ENCODE measurements at places on chromosomes 5 and 9.

GRCh38 chr9:136717399-136717798, 5.0 kb downstream of the DIPK1B start:
- no peak for DNase-seq

DNA sequence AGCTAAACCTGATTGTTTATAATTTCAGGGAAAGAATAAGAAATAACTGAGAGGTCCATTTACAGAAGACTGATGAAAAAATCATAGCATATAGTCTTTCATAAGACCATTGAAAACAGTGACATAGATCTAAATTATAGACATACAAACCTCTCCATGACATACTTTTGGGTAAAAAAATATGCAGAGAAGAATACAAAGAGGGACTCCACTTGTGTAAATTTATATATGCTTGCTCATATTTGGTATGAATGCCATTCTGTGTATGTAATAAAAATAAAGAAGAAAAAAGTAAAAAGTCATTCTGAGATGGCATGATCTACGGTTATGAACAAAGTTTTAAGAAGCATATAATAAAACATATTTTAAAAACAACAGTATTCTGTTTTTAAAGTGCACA, 310.7 kb downstream of the ASTN2 start:
- DNase-seq, result no peak

- DNase-seq, result no peak
These were observed 605.4 kb downstream of the TLE1 start for GRCh38 chr9:81083854-81084512.

DNA sequence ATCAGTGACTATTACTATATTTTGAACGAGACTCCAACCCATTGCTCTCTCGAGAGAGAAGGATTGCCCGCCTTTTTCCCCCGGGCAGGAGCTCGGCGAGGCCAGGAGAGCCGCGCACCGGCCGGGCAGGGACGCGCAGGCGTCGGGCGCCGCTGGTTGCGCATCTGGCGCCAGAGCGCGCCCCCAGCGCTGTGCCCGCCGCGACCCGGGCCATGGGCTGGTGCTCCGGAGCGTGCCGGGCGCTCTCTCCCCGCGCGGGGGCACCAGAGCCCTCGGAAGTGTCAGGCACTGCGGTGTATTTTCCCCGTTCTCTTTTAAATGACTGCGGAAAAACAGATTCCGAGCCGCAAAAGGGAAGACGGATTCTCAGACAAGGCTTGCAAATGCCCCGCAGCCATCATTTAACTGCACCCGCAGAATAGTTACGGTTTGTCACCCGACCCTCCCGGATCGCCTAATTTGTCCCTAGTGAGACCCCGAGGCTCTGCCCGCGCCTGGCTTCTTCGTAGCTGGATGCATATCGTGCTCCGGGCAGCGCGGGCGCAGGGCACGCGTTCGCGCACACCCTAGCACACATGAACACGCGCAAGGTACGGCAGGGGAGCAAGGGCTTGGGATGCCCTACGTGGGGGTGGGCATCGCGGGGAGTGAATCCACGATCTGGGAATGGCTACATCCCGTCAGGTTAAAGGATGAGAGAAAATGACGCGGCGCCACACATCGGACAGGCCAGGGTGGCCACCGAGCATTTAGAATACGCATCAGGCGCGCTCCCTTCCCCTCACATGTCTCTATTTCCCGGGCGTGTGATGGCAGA, 1.1 kb upstream of the NTRK2 start:
- DNase-seq, result no peak

GRCh38 chr5:108743319-108743718, 4.4 kb upstream of the FER start:
- no peak for DNase-seq

GRCh38 chr5:78588507-78588906, 60.1 kb downstream of the LHFPL2 start:
- peak; percentile 92 for DNase-seq

DNA sequence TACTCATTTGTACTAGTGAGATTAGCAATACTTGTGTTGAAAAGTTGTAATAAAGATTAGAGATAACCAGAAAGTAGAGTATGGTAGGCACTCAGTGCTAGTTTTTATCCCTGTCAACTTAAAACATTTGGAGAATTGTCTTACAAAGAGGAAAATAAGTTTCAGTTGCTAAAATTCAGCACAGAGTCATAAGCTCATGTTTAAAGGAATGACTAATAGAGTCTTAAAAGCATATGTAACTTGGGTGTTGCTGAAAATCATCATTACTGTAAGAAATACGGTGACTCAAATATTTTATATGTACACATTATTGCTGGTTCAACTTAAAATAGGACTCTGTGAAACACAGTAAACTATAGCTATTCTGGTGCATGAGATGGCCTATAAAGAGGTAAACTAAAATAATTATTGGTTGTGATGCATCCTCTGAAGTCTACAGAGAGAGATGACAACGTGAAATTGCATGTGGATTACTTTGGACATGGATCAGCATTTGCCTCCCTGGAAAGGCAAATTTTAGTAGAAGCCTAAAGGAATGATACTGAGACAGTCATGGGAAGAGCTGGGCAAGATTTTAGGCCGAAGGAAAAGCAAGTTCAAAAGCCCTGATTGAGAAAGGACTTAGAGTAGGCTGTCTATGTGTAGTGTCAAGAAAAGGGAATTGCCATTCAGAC, 34.6 kb downstream of the SGCD start:
- no peak for DNase-seq

GRCh38 chr5:88880201-88880600, 2.8 kb downstream of the MEF2C start:
- no peak for DNase-seq

DNA sequence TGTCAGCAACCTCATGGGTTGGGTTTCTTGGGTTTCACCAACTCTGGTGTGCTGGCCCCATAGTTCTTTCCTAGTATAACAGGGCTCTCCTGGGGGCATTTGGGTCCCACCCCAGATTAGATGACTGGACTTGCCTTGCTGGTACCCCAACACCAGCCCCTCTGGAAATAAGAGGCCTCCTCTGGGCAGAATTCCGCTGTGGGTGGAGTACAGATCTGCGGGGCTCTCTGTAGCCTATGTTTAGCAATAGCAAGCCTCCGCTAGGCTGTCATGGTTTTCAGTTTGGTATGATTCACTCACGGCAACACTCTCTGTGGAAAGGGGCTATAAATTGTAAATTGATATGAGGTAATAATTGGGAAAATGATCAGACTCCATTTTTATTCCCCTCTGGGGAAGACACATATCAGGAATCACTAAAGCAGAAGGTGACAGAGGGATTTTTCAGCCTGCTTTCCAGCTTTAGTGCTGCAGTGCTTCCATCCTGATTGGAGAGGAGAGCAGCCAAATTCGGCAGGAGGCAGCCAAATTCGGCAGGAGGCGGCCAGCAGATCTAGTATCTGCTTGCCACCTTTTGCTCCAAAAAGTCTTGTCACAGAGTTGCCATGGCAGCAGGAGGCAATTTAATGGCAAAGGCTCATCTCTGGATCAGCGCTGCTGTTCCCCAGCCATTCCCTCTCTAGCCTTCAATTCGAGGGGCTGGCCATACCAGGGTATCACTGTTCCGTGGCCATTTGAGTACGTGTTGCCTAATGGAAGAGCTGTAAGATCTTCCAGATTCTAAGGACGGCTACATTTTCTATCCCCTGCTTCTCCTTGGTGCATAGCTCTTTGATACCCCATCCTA, 84.6 kb downstream of the SLC44A1 start:
- no peak for DNase-seq

DNA sequence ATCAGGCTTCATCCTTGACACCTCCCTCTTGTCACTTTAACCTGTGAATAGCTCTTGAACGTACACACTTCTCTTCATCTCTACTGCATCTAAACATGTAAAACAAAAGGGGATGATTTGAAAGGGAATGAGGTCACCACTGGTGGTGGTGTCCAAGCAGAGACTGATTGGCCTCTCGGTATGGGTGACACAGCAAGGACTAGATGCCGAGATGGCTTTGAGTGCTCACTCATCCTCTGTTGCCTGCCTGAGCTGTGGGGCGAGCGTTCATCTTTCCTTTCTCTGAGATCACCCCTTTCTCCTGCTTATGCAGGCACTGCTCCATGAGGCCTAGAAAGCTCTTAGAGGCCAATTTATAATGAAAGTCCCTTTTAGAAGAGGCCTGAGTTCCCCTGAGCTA, 51.9 kb downstream of the SEC61B start:
- no peak for DNase-seq

DNA sequence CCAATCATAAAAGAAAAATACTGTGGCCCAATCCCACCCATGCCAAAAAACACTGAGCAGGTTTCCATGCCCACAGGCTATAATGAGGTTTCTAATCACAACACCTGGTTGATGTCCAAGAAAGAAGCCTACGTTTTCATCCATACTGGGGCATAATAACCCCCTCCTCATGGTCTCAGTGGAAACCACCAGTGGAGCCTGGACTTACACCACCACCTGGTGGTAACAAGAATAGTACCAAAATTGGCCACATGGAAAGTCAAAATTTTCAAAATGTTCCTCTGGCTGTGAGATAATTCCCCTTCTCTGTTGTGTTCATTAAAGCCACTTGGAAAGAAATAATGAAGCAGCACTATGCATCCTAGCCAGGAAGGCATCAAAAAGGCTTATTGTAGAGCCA, 687.3 kb upstream of the ST8SIA4 start:
- DNase-seq, result no peak

GRCh38 chr9:134325096-134325812, 1.0 kb upstream of the RXRA start:
- no peak for DNase-seq

DNA sequence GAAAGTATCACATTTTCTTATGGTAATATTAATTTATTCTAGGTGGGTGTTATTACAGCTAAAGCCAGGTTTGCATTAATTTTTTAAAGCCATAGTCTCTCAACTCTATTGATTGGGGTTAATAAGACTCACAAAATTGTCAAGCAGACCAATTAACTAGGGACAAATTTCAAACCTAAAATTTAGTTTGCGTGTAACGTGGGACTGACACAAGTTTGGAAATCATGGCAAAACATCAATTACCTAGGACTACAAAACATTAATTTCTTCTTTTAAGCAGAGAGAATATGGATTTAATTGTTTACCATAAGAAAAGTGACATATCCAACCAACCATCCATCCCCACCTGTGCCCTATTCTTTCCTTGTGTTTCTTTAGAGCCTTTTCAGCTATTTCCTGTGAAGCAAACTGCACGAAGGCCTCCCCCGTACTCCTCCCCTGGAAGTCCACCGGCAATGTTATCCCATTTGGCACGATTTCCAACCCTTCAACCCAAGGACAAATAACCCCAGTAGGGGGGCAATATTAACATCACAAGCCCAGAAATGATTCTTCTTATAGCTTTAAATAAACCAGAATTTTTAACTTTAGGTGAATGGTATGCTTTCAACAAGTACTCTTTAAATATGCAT, 4.4 kb downstream of the HNRNPH1 start:
- no peak for DNase-seq

GRCh38 chr5:74096325-74096724, 470.3 kb downstream of the ARHGEF28 start:
- DNase-seq, result no peak

GRCh38 chr9:88503081-88503844, 31.7 kb upstream of the NXNL2 start:
- DNase-seq, result no peak

DNA sequence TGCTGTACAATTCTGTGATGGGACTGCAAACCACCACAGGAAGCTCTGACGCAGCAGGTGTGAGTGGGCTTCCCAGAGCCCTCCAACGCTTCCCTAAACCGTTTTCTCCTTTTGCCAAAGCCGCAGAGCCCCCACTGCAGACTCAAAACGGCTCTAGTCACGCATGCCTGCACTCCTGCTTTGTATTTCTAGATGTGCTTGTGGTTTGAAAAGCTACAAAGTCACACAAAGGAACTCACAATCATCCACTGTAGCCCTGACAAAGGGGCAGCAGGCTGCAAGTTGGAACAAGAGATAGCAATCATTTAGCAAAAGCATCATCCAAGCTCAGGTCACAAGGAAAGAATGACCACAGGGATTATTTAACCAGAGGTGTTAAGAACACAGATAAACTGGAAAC, 79.3 kb downstream of the PTPN3 start:
- DNase-seq, result no peak

DNA sequence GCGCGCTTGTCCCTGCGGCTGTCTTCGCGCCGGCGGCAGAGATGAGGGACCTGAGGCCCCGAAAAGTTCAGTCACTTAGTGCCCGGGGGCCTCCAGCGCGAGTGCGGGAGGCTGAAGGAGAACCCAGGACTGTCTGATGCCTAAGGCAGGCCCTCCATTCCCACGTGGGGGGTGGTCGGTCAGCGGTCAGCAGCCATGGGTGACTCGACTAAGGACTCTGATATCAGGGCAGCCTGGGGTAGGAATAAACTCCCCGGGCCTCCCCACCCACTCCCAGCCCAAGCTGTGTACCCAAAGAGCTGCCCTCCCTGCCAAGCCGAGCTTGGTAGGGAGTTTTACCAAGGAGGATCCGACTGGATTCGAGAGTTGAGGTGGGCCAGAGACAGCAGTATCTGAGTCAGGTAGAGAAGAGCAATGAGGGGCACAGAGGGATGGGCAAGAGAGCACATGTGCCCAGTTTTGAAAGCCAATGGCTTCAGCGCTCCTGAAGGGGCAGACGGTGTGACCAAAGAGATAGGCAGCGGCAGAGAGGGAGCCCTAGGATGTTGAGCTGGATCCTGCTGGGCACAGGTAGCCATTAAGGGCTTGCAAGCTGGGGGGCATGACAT, 787 bp downstream of the FGFR4 start:
- DNase-seq, result no peak

DNA sequence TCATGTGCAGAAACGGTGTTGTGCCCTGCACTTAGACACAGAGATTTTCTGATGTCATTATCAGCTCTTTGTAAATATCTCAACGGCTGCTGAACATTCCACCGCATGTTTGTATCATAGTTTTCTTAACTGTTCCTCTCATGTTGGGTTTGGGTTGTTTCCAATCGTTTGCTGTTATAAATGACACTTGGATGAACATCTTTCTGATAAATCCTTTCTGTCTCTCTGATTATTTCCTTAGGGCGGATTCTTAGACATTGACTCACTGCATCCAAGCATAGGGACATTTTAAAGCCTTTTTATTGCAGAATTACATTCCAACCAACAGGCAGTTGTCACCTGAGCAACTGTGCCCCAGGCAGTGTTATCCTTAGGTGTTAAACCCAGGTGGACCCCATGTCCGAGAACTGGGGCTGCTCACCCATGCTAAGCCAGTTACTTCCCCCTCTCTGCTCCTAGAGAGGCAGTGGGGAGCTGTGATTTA, 28.5 kb downstream of the COL5A1 start:
- no peak for DNase-seq

- DNase-seq, result no peak
These were observed 220.9 kb downstream of the KIAA0825 start for GRCh38 chr5:94397508-94397907.

GRCh38 chr9:106502930-106503329, 360.0 kb upstream of the ZNF462 start:
- no peak for DNase-seq

DNA sequence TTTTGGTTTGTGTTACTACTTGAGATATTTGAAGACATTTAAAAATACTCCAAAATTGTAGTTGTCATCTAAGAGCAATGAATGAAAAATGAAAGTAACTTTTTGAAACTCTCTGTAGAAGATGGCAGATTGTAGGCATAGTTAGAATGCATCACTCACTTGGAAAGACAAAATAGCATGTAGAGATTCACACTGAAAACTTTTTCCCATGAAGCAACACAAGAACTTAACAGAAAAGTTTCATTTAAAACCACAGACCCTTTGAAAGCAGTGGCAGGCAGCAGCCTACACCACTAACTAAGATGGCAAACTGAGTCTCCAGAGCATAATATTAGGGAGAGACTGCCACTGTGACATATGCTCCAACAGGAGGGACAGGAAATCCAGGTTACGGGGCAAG, 18.9 kb upstream of the FAM174A start:
- no peak for DNase-seq
